ENCODE measurements at places on chromosomes 5 and 9. TPM values are rescaled to one million over a fixed set of nuclear protein-coding genes. Genes with fewer than 3 reads are reported as not detected.

DNA sequence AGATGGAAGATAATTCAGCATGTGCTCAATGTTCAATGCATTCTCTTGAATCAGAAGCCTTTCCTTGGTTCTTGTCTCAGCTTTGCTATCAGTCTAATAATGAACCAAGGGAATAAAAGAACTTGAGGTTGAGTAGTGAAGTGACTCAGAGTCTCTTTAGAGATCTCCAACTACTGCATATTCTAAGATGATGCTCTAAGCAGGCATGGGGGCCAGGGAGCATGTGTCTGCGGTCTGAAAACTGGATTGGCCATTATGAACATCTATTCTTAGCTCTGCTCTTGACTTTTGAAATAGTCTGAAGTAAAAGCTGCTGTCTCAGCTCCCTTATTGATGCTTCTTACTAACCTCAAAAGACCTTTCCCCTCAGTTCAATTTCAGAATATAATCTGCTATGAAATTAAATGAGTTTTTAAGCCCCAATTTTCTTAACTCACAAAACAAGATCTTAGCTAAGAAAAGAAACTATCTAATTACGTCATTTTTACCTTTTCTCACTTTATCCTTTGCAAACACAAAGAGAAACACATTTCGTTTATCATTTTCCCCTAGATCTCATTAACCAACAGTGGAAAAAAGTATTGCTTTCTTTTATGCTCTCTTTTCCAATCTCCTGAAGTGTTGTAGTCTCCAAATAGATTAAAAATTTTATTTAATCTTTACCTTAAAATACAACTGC lies 44.8 kb downstream of the PLCXD3 start:
- H3K27me3 ChIP-seq: no peaks in the 10 kb centered on the region
- no peak overlapping the region for H3K27ac ChIP-seq
- no peak for DNase-seq

DNA sequence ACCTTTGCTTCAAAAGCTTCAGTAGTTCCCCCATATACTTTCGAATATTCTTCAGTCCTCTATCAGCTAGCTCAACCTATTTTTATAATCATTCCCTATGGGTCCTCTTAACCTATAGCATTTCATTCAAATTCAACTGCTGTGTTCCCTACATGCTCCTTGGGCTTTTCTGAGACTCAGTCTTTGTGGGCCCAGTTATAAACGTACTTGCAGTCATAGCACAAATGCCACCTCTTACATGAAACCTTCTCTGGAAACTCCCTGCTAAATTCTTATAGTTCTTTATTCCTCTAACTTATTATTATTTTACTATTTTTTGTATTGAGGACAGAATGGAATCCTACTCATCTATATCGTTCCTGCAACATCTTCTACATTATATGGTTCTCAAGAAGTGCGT lies 24.7 kb downstream of the MLANA start:
- no peaks in the 10 kb centered on the region for H3K4me1 ChIP-seq
- DNase-seq: no peak
- no peak overlapping the region for H3K4me3 ChIP-seq
- no peak overlapping the region for H3K27ac ChIP-seq
- no peaks in the 10 kb centered on the region for H3K36me3 ChIP-seq

- H3K27me3 ChIP-seq: no peaks in the 10 kb centered on the region
- peak overlapping the region; percentile 35 for H3K4me3 ChIP-seq
- H3K27ac ChIP-seq: peak overlapping the region; percentile 73
- H3K4me1 ChIP-seq: peaks cover 30% of the 10 kb centered on the region
- DNase-seq: no peak
Observed at GRCh38 chr5:59126708-59127573, 544.1 kb downstream of the RAB3C start.

DNA sequence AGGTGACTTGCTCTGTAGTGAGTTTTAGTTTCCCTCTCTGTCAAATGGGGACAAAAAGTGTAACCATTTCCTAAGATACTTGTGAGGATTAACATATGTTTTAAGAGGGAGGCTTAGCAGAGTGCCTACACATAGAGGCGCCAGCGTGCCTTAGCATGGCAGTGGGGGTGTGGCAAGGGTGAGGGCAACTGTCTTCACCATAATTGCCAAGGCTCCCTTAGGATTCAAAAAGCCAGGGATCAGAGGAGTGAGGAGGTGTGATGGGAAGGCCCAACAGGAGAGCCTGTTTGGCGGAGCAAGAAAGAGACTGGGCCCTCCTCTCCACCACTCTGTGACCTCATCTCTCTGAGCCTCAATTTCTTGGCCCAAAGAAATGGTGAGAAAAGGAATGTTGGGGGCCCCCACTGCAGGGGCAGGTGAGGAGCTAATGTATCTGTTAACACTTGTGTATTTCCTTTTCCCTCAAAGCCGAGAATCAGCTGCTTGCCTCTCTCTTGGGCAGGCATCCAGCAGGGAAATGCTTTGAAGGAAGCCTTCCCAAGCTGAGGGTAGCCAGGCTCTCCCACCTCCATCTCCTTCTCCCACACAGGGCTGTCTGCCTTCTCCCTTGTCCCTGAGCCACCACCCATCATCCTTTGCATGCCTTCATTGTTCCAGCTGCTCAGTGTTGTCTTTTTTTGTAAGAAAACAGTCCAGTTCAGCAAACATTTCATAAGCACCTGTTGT lies 76.0 kb downstream of the DAB2IP start:
- H3K4me3 ChIP-seq: no peak overlapping the region
- H3K27ac ChIP-seq: peak overlapping the region; percentile 89
- no peak for DNase-seq
- H3K27me3 ChIP-seq: no peaks in the 10 kb centered on the region

FAM221B gene
- total RNA-seq: not detected

All from vagina (tissue), 2 donors.